ENCODE measurements at places on chromosomes 5 and 9.

- DNase-seq = no peak
Observed at GRCh38 chr9:129311643-129312042, 133.6 kb upstream of the IER5L start.

DNA sequence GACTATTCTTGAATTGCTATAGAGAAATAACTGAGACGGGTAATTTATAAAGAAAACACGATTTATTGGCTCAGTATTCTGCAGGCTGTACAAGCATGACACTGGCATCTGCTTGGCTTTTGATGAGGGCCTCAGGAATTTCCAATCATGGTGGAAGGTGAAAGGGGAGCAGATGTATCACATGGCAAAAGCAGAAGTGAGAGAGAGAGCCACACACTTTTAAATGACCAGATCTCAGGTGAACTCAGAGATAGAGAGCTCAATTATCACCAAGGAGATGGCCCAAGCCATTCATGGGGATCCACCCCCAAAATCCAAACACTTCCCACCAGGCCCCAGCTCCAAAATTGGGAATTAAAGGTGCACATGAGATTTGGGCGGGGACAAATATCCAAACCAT, 15.3 kb downstream of the GABRA1 start:
- no peak for DNase-seq

DNA sequence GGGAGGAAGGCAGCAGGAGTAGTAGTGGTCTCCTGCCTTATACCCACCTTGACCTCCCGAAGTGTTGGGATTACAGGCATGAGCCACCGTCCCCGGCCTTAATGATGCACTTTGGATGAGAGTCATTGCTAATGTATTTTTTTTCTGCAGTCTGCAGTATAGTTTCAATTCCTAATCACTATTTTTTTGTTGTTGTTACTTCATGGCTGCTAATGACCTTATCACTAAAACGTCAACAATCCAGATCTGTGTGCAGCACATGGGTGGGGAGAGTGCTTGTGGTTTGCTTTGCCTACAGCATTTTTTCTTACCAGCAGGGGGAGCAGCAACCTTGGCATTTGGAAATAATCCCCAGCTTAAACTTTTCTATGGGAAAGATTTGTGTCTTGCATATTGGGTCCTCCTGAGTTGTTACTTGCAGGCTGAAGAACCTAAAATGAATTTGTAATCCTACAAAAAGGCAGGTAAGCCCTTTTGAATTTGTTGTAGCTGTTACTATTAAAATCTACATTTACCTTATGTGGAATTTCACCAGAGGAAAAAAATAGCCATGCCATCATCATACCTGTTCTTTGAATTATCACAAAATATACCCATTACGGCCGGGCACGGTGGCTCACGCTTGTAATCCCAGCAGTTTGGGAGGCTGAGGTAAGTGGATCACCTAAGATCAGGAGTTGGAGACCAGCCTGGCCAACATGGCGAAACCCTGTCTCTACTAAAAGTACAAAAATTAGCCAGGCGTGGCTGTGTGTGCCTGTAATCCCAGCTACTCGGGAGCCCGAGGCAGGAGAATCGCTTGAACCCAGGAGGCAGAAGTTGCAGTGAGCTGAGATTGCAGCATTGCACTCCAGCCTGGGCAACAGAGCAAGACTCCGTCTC, 6.3 kb upstream of the MED7 start:
- no peak for DNase-seq

- no peak for DNase-seq
Observed at GRCh38 chr9:101582553-101582952, 12.2 kb downstream of the PPP3R2 start.

DNA sequence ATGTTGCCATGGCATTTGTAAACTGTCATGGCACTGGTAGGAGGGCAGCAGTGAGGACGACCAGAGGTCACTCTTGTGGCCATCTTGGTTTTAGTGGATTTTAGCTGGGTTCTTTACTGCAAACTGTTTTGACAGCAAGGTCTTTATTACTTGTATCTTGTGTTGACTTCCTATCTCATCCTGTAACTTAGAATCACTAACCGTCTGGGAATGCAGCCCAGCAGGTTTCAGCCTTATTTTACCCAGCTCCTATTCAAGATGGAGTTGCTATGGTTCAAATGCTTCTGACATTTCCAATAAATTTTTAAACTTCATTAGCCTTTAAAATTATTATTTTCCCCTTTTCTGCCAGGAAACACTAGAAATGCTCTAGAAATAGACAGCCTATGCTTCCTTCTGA, 839.1 kb downstream of the NR2F1-AS1 start:
- DNase-seq = no peak

Data from posterior cingulate gyrus (tissue), 11 donors.